ENCODE measurements at places on chromosomes 3 and 15.

GRCh38 chr3:65664931-65665330 lies 373.8 kb downstream of the MAGI1 start:
- no peak overlapping the region for H3K4me3 ChIP-seq
- no peaks in the 10 kb centered on the region for H3K4me1 ChIP-seq
- DNase-seq, result no peak
- no peaks in the 10 kb centered on the region for H3K36me3 ChIP-seq
- H3K27ac ChIP-seq, result no peak overlapping the region

DNA sequence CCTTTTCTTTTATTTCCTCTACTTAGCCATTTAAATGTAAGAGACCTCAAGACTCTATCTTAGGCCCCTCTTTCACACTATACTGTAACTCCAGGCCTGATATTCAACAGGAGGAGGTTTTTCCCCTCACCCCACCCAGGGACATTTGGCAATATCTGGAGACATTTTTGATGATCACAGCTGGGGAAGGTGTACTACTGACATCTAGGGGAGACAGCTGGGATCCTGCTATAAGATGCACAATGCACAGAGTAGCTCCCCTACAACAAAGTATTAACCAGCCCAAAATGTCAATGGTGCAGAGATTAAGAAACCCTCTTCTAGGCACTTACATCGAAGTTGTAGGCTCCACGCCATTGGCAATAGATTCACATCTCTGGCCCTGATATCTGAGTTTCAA lies 517.5 kb upstream of the UBE2E2 start:
- no peak for DNase-seq
- H3K36me3 ChIP-seq, result no peaks in the 10 kb centered on the region
- peaks cover 3% of the 10 kb centered on the region for H3K27me3 ChIP-seq
- H3K4me1 ChIP-seq, result no peaks in the 10 kb centered on the region

DNA sequence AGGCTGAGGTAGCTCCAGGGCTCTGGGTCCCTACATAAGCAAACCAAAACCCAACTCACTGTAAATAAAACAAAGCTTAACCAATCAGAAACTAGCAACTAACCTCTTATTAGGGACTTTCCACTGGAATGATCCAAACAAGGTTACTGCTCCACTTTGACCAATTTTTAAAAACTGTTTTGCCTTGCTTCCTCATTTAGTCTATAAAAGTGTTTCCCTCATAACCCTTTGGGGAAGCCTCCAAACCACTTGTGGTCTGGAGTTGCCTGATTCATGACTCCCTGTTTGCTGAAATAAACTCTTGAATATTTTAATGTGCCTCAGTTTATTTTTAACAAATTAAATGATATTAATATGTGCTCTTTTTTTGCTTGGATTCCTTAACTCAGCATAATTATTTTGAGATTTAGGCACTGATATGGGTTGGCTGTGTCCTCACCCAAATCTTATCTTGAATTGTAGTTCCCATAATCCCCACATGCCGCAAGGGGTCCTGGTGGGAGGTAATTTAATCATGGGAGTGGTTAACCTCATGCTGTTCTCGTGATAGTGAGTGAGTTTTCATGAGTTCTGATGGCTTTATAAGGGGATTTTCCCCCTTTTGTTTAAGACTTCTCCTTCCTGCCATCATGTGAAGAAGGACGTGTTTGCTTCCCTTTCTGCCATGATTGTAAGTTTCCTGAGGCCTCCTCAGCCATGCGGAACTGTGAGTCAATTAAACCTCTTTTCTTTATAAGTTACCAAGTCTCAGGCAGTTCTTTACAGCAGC lies 90.6 kb downstream of the CD200R1L start:
- H3K27me3 ChIP-seq, result no peaks in the 10 kb centered on the region
- H3K27ac ChIP-seq, result no peak overlapping the region
- H3K4me3 ChIP-seq, result no peak overlapping the region
- DNase-seq, result no peak
- H3K4me1 ChIP-seq, result no peaks in the 10 kb centered on the region

- no peak overlapping the region for H3K27ac ChIP-seq
- H3K36me3 ChIP-seq, result no peaks in the 10 kb centered on the region
- peak; percentile 21 for DNase-seq
- H3K4me1 ChIP-seq, result peaks cover 52% of the 10 kb centered on the region
These were observed 48.9 kb downstream of the CYP11A1 start for GRCh38 chr15:74318376-74319137.

- peaks cover 5% of the 10 kb centered on the region for H3K27me3 ChIP-seq
- H3K4me3 ChIP-seq, result no peak overlapping the region
- no peak overlapping the region for H3K27ac ChIP-seq
- DNase-seq, result no peak
- H3K36me3 ChIP-seq, result no peaks in the 10 kb centered on the region
These were observed 264.3 kb upstream of the DNAJC19 start for GRCh38 chr3:181253796-181254195.
